ENCODE measurements at places on chromosomes 5 and 9.

- no peak for DNase-seq
These were observed 887.2 kb upstream of the TYRP1 start for GRCh38 chr9:11805969-11806368.

DNA sequence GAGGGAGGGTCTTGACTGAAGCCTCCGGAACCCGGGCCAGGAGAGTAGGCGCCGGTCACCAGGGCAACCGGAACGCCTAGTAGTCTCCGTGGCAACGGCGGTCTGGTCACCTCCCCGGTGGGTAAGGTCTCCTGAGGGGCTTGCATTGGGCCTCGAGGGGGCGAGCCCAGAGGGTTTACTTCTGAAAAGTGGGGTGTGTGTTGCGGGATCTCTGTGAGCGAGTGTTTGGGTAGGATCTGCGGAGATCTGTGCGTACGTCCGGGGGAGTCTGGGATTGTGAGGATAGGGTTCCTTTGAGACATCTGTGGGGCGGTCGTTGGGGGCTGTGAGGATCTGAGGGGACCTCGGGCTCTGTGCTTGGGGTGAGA lies at the start of gene FAM221B:
Gene FAM221B (minus strand): TSS at position 17 of the 368 bp plus-strand sequence. CDS start 2,571 bp downstream, outside the sequence.
- no peak for DNase-seq

DNA sequence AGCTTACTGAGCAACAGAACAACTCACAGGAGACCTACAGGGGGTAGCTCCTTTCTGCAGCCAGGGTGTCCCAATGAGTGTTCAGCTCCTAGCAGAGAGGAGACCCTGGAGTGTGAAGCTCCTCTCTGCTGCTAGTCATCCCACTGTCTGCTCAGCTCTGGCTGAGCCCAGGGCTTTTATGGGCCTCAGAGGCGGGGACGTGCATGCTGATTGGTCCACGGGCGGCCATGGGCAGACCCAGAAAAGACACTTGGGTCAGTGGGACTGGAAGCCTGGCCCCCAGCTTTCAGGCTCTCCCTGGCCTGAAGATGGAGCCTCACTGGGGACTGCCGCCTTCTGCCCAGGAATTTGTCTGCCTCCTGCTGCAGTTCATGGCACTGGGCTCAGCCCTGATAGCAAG lies 40.6 kb downstream of the TSPAN17 start:
- no peak for DNase-seq

DNA sequence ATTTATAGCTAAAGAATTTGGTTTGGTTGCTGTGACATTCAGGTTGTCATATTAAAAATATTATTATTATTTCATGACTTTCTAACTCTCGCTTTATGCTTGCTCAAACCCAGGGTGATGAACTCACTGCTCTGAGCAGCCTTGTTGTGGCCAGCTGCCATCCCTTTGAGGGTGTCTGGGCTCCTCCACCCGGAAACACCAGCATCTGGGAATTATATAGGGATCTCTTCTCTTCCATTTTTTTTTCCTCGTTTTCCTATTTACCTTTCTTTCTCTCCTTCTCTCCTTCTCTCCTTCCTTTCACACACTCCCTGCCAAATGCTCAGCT lies 355.8 kb upstream of the SMARCA2 start:
- DNase-seq: no peak

GRCh38 chr5:112419986-112420864 lies 1.1 kb upstream of the EPB41L4A start:
- peak; percentile 36 for DNase-seq

Data from stimulated activated CD4-positive, alpha-beta T cell treated with anti-CD3 and anti-CD28 coated beads, TNF-alpha, amount 100 ng/mL, for 24 hours (primary cell).